ENCODE measurements at places on chromosomes 5 and 9. TPM values are rescaled to one million over a fixed set of nuclear protein-coding genes. Genes with fewer than 3 reads are reported as not detected.

DNA sequence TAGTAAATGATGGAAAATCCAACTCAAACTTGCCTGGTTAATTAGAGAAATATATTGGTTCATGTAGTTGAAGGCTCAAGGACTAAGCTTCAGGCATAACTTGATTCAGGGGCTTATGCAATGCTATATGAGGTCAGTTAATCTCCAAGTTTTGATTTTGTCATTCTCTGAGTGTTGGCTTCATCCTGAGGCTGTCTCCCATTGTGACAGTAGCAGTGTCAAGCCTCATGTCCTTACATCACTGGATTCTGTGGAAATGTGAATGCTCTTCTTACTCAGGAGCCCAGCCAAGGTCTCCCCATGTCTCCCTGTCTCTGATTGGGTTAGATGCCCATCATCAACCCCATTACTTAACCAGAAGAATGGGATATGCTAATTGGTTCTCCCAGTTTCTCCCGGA is 44.4 kb upstream of the SNX2 start:
- no peak for DNase-seq

The ECM2 gene
- 2.0 TPM for total RNA-seq

The EIF4EBP3 gene
- total RNA-seq, result not detected

The RANBP17 gene
- not detected for total RNA-seq

The DTWD2 gene
- 7.7 TPM for total RNA-seq

The CD274 gene
- 0.95 TPM for total RNA-seq

GRCh38 chr9:73206851-73207250 is 55.2 kb downstream of the ANXA1 start:
- no peak for DNase-seq

- DNase-seq, result peak; percentile 28
Observed at GRCh38 chr9:99720455-99721050, 101.1 kb upstream of the NR4A3 start.

DNA sequence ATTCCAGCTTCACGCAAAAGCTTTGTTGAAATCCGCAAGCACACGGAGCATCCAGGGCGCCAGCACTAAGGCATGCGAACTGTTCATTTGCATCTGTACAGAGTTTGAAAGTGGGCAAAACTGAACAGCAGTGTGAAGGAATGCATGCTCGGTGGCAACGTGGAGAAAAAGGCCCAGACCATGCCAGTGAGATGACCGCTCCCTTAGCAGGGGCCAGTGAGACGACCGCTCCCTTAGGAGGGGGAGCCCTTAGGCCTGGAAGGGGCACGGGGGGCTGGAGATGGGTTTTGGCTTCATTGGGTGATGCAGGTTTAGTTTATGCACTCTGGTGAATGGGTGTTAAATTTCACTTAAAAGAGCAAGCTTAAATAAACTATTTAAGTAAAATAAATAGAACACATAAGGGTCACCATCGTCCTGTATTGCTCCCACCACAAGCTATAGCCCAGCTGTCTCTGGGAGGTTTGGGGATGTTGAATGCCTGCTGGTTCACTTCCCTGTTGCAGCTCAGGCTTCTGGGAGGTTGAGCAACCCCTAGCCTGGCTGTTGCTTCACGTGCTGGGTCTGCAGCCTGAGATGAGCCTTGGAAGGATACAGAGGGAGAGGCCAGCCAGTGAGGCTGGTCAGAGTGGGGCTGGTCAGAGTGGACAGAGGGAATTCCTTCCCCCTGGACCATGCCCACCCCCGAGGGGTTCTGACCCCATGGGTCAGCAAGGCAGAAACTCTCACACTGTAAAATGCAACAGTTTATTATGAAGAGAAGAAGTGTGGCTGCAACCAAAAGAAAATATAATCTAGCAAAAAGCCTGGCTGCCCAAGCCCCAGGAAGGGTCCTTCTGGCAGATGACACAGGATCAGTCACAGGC is 4.6 kb upstream of the FCN1 start:
- no peak for DNase-seq

The LIFR gene
- total RNA-seq, result 31.2 TPM

The NPR3 gene
- total RNA-seq, result 0.10 TPM

DNA sequence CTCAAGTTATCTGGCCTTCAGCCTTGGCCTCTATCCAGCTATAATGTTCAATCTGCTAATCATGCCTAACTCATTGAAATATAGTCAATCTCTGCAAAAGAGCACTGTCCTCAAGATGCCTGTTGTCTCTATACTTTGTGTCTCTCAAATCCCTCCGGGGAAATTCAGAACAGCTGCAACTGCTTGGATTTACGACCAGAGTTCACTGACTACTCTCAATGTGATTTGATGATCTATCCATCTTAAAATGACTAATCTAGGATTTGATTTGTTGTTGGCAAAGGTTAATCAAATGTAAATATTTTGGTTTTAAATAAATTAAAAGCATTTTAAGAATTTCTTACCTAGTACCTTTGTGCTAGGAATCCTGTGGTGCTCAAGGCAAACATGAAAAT is 40.9 kb downstream of the SVEP1 start:
- DNase-seq, result no peak

GRCh38 chr5:5932824-5933223 is 445.5 kb downstream of the MED10 start:
- no peak for DNase-seq

DNA sequence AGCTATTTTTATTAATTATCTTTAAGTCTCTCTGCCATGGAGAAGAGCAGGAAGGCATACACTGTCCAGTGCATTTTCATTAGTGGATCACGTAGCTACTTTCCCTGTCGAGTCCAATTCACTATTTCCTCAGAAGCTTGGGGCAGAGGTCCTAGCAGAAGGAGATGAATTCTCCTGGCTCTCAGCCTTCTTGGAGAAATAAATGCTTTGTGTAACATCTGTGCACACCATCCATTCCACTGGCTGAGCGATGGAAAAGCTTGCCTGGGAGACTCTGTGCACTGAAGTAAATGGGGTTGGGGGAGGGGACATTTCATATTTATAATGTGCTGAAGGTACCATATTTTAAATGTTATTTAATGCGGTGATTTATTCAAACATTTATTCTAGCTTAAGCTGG is 23.4 kb downstream of the PROP1 start:
- DNase-seq, result no peak

The LCN1 gene
- not detected for total RNA-seq

- no peak for DNase-seq
Observed at GRCh38 chr5:128154943-128155342, 71.4 kb downstream of the SLC12A2 start.

Data from H4 (cell line).